ENCODE measurements at places on chromosomes 4 and X.

DNA sequence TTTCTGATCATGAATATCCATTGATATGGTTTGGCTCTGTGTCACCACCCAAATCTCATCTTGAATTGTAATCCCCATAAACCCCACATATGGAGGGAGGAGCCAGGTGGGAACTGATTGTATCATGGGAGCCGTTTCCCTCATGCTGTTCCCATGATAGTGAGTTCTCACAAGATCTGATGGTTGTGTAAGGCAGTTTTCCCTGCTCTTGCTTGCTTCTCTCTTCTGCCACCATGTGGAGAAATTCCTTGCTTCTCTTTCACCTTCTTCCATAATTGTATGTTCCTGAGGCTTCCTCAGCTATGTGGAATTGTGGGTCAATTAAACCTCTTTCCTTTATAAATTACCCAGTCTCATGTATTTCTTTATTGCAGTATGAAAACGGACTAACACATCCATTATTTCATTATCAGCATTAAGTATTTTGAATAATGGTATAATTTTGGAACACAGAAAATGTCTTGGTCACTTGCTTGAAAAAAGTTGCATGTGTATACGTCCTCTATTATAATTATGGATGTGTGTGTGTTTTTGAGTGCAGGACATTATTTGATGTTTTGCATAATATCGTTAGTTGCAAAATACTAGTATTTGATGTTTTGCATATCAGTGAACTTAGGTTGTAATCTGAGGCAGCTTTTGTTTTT, 334.6 kb downstream of the PCDH10 start:
- DNase-seq: no peak

GRCh38 chr4:105605493-105605892, 53.1 kb downstream of the ARHGEF38 start:
- no peak for DNase-seq

DNA sequence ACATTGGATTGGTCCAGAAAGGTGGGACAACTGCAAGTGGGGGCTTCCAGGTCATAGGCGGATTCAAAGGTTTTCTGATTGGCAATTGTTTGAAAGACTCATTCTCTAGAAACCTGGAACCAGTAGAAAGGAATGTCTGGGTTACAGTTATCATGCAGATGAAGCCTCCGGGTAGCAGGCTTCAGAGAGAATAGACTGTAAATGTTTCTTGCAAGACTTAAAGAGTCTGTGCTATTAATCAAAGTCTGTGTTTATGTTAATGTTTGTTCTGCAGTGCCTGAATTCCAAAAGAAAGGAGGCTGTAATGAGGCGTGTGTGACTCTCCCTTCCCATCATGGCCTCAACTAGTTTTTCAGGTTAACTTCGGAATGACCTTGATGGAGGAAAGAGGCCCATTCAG, 43.9 kb upstream of the GC start:
- DNase-seq: no peak

DNA sequence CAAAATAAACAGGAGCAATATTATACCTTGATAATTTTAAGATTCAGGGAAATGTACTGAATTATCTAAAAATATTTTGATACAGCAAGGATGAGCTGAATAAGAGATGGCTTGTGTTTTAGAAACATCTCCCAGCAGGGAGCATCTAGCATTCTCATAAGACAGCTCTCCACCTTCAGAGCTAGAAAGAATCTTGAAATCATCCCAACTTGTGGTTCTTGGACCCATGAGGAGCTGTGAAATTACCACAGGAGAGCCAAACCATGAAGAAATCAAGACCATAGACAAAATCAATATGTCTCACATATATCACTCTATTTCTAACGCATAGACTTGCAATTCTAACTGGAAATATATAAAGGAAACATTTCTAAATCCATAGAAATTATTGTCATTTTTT, 210.6 kb upstream of the DKK2 start:
- DNase-seq: no peak

DNA sequence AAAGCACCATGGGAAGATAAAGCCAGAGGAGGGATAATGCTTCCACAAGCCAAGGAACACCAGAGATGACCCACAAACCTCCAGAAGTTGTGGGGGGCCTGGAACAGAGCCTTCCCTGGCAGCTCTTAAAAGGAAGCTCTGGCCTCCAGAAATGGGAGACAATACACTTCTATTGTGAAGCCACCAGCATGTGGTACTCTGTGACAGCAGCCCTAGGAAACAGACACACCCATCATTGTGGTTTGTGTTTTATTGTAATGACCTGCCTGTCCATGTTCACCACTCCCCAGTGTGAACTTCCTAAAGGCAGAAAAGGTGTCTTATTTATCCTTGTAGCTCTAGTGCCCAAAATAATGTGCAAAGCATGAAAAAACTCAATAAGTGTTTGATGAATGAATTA, 264.1 kb upstream of the GATB start:
- DNase-seq: no peak

GRCh38 chr4:100591161-100591876, 73.5 kb upstream of the EMCN start:
- peak; percentile 66 for DNase-seq

DNA sequence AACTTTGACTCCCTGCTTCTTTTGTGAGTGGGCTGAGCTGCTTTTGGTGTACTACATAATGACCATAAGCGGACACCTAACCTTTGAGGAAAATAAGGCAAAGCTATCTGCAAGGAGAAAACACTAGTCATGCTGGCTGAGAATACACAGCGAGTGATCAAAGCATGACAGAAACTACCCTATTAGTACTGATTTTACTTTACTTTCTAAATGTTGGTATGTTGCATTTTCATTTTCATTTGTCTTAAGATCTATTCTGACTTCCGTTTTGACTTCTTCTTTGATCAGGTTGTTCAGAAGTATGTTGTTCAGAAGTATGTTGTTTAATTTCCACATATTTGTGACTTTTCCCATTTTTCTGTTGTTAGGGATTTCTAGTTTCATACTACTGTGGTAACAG, 361.1 kb downstream of the TRAM1L1 start:
- DNase-seq: no peak

- DNase-seq: no peak
Measured at GRCh38 chr4:173426064-173426463, 27.1 kb upstream of the SCRG1 start.

GRCh38 chrX:136850441-136851175, 29.9 kb downstream of the RBMX start:
- no peak for DNase-seq

- no peak for DNase-seq
Measured at GRCh38 chrX:42175843-42176242, 252.5 kb upstream of the CASK start.

DNA sequence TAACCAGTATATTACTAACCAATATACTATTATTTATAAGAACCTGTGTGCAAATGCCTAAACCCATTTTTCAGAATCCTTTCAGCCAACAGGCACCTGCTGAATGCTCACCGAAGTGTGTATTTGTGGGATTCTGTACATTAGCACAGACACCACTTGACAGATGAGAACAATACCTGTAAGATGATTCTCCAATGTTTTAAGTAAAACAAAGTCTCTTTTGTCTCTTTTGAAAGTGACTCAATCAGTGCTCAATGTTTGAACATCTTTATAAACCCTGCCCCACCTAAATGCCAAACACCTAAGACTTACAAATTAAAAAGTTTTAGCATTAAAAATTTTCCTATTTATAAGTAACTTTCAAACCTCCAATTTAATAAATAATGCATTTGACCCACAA, 763 bp downstream of the ASB9 start:
- no peak for DNase-seq

DNA sequence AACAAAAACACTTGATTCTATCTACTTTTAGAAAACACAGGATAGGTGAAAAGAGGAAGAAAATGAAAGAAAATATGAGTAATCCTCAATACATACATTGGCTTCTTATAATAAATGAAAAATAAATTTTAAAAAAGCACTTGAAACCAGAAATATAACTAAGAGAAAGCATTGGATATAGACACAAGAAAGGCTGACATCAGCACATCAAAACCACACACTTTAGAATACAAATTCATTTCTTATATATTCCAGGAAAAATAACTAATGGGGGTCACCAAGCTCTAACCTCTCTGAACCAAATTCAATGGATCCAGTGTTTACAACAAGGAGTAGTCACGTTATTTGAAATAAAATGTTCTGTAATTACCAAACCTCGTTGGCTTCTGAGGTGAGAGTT, 133.5 kb downstream of the REELD1 start:
- no peak for DNase-seq

DNA sequence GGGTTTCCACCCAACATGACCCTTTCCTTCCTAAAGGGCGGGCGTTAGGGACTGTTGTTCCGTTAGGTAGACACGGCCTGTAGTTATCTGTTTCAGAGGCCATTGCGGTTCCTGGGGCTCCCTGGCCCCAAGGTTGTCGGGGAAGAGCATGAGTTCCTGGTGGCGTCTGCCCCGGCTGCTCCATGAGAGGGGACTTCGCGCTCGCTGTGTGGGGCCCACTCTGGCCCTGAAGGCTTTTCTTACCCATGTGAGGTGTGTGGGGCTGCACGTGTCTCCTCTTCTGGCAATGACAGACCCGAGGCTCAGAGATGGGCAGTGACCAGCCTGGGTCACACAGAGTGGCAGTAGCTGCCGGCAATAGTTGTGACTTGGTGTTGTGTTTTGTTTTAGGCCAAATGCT, 9.1 kb downstream of the TADA2B start:
- DNase-seq: no peak

GRCh38 chrX:72409993-72410392, 104.3 kb upstream of the CITED1 start:
- no peak for DNase-seq

DNA sequence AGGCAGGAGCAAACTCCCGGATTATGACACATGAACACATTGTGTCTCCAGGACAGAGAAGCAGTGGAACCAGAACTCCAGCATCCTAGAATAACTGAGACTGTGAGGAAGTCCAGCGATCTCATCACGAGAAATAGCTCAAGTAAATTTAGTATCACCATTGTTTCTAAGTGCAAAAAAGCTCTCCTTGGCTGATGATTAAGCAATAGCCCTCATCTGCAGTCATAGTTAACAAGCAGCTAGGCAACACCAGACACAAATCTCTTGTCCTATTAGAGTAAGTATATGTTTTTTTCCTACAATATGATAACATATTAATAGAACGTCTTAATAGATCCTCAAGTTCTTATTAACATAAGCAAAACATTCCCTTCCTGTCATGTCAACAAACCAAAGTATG, 2.4 kb upstream of the CFAP299 start:
- no peak for DNase-seq

GRCh38 chrX:145821291-145821897, 3.8 kb downstream of the SLITRK2 start:
- DNase-seq: no peak

- DNase-seq: no peak
Measured at GRCh38 chr4:152525878-152526277, 10.0 kb downstream of the FBXW7 start.

- DNase-seq: no peak
Measured at GRCh38 chr4:138595171-138595570, 353.0 kb upstream of the SLC7A11 start.

DNA sequence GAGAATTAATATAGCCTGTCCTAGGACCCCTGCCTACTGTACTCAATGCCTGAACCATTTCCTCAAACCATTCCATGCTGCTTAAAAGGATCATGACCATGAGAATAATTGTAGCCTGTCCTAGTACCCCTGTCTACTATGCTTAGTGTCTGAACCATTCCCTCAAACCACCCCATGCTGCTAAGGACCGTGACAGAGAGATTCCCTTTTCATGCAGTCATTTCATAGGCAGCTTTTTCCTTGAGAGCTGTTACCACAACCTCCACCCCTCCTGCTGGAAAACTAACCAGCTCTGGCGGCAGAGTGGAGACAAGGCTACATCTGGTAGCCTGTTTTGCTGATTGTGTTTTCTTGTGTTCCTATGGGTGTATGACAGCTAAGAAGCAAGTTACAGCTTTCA, 174.9 kb upstream of the SMARCAD1 start:
- DNase-seq: no peak

GRCh38 chr4:8700531-8700930, 108.0 kb downstream of the CPZ start:
- no peak for DNase-seq

DNA sequence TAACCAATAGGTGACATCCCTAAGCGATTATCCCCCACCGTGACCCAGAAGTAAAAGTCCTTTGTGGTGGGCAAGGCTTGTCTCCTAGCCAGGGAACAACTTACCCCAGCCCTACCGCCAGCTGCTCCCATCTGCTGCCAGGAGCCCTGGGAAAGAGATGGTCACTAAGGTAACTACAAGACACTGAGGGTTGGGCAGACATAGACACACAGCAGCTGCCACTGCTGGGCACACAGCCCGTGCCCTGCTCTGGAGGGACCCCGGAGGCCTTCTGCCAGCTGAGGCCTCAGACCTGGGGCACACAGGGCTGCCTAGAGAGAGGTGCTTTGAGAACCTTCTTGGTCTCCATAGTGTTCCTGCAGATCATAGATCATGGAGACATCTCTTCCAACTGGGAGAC, 53.0 kb upstream of the PROM1 start:
- DNase-seq: peak; percentile 13

GRCh38 chr4:169071747-169072146, 61.7 kb upstream of the CBR4 start:
- DNase-seq: no peak

GRCh38 chr4:110034026-110034393, 121.3 kb downstream of the EGF start:
- DNase-seq: no peak

GRCh38 chrX:53288189-53288588, 6.8 kb upstream of the IQSEC2 start:
- peak; percentile 15 for DNase-seq

- DNase-seq: no peak
Measured at GRCh38 chrX:51743179-51743957, at the start of gene GSPT2. GSPT2 (plus strand) TSS chrX:51743442; CDS start chrX:51743627, 185 bp downstream.
